Adipose tissue (tissue), 3 donors: ENCODE measurements at places on chromosomes 1 and 21. TPM values are rescaled to one million over a fixed set of nuclear protein-coding genes. Genes with fewer than 3 reads are reported as not detected.

The RC3H1 gene
- 1.8 TPM for polyA plus RNA-seq

The HSF2BP gene
- 0.09 TPM for polyA plus RNA-seq

The IFNLR1 gene
- polyA plus RNA-seq, result not detected

The XCL1 gene
- not detected for polyA plus RNA-seq

The RGSL1 gene
- polyA plus RNA-seq, result not detected

The TUT4 gene
- 17.0 TPM for polyA plus RNA-seq

The TSNAX gene
- polyA plus RNA-seq, result 20.2 TPM

The STPG1 gene
- polyA plus RNA-seq, result 3.0 TPM

The CLCA1 gene
- not detected for polyA plus RNA-seq

The FOXD3 gene
- polyA plus RNA-seq, result 0.12 TPM

The GIPC2 gene
- 2.2 TPM for polyA plus RNA-seq
